ENCODE measurements at places on chromosomes 7 and 10. TPM values are rescaled to one million over a fixed set of nuclear protein-coding genes. Genes with fewer than 3 reads are reported as not detected.

GRCh38 chr10:58444876-58445275, 59.7 kb downstream of the TFAM start:
- no peak overlapping the region for H3K4me3 ChIP-seq
- H3K4me1 ChIP-seq: no peaks in the 10 kb centered on the region
- H3K27me3 ChIP-seq: no peaks in the 10 kb centered on the region
- H3K27ac ChIP-seq: no peak overlapping the region
- no peaks in the 10 kb centered on the region for H3K36me3 ChIP-seq

GRCh38 chr7:47379629-47380324, 202.1 kb downstream of the TNS3 start:
- no peaks in the 10 kb centered on the region for H3K36me3 ChIP-seq
- H3K27me3 ChIP-seq: no peaks in the 10 kb centered on the region
- no peaks in the 10 kb centered on the region for H3K4me1 ChIP-seq

GRCh38 chr7:157431173-157431950, 94.6 kb downstream of the DNAJB6 start:
- no peaks in the 10 kb centered on the region for H3K36me3 ChIP-seq
- H3K27me3 ChIP-seq: no peaks in the 10 kb centered on the region
- H3K27ac ChIP-seq: no peak overlapping the region
- no peak overlapping the region for H3K4me3 ChIP-seq

DNA sequence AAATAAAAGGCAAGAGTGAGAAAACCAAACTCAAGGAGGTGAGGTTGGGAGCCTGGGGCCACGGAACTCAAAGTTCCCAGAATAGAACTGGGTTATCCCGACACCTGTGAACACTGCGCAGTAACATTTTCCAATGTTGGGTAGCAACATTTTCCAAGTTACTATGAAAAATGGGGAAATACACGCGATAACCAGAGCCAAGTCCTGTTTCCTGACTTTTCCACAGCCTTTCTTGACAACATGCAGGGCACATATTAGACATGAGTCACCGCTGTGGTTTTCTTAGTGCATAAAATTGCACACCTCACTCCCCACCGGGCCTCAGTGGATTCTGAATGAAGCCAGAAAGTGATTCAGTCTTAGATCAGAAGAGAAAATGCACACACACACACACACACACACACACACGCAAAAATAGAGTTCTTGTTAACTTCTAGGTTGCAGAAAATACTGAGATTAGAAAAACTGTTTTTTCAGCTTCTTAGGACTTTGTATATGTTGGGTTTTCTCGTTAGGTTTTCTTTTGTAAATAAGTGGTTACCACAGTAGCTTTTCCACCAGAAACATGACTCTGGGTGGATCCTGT, 70.0 kb downstream of the CAMK1D start:
- DNase-seq: no peak
- H3K27me3 ChIP-seq: no peaks in the 10 kb centered on the region
- no peak overlapping the region for H3K4me3 ChIP-seq
- no peaks in the 10 kb centered on the region for H3K36me3 ChIP-seq

GRCh38 chr7:4162884-4163564, 519.1 kb upstream of the FOXK1 start:
- no peaks in the 10 kb centered on the region for H3K36me3 ChIP-seq
- no peak overlapping the region for H3K4me3 ChIP-seq
- DNase-seq: no peak
- H3K4me1 ChIP-seq: no peaks in the 10 kb centered on the region

ACHE gene
- total RNA-seq: 21.7 TPM

OR6V1 gene
- total RNA-seq: not detected

RPEL1 gene
- not detected for total RNA-seq

CYP26A1 gene
- not detected for total RNA-seq

GALNT17 gene
- 17.3 TPM for total RNA-seq

Measured in Peyer's patch (tissue), 4 donors.